Neural progenitor cell (in vitro differentiated cells): ENCODE measurements at places on chromosomes 7 and 10.
A peak's percentile ranks its signal among the peaks of the same experiment; 100 is the strongest.

GRCh38 chr7:13992596-13992964 lies 3.1 kb upstream of the ETV1 start:
- DNase-seq, result no peak

DNA sequence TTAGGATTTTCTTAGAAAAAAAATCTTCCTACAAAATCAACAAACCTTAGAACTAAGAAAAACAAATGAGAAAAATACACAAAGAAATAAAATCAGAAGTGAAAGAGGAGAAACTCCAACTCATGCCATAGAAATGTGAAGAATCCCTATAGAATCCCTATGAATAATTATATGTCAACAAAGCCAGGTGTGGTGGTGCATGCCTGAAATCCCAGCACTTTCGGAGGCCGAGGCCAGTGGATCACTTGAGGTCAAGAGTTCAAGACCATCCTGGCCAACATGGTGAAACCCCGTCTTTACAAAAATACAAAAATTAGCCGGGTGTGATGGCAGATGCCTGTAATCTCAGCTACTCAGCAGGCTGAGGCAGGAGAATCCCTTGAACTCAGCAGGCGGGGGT lies 27.1 kb downstream of the ACSM6 start:
- DNase-seq, result no peak

GRCh38 chr7:140435252-140435895 lies 31.5 kb downstream of the RAB19 start:
- DNase-seq, result no peak

DNA sequence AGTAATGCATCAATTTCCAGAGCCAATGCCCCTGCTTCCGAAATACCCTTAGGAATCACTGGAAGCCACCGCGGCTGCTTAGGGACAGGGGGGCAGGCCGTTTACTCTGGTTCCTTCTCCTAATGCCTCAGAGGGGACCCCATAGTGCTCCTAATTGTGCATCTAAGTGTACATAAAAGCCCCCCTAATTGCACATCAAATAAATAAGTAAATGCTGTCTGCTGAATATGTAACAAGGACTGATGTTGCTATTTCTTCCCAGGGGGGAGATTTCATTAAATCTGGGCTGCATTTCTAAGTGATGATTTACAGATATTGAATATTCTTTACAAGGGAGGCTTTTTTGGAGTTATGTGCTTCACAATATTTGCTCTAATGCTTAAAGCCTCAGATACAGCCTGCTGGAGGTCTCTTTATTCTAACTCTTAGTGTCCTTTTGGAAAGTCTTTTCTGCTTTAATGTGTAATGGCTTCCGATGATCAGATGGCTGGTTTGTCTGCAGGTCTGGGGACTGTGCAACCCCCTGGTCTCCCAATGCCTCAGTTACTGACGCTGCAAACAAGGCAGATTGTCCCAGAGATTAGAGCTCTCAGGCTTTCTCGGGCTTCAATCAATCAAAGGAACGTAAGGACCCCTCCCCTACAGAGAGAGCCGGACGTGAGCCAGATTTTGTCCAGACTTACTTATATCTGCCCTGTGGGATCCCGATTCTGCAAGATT lies 143.0 kb downstream of the PRPF18 start:
- peak; percentile 16 for DNase-seq

DNA sequence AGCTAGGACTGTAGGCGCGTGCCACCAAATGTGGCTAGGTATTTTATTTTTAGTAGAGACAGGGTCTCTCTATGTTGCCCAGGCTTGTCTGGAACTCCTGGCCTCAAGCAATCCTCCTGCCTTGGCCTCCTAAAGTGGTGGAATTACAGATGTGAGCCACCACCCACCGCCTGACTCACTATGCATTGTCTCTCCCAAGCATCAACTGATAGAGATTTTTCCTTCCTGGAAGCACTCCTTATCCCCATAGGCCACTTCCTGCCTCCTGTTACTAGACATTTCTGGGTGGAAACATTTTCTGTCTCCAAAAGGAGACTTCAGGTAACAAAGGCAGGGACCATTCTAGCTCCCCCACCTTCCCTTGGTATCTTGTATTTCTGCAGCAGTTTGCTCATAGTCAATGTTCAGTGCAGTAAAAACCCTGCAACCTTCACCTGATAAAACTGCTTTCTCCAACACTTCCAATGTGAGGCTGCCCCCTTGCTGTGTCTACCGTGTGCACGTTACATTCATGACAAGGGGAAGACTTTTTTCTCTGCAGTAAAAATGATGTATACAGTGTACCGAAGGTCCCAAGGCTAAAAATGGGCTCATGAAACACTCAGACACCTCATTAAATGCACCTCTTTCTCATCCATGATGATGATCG lies 84.9 kb downstream of the NHLRC2 start:
- DNase-seq, result no peak

DNA sequence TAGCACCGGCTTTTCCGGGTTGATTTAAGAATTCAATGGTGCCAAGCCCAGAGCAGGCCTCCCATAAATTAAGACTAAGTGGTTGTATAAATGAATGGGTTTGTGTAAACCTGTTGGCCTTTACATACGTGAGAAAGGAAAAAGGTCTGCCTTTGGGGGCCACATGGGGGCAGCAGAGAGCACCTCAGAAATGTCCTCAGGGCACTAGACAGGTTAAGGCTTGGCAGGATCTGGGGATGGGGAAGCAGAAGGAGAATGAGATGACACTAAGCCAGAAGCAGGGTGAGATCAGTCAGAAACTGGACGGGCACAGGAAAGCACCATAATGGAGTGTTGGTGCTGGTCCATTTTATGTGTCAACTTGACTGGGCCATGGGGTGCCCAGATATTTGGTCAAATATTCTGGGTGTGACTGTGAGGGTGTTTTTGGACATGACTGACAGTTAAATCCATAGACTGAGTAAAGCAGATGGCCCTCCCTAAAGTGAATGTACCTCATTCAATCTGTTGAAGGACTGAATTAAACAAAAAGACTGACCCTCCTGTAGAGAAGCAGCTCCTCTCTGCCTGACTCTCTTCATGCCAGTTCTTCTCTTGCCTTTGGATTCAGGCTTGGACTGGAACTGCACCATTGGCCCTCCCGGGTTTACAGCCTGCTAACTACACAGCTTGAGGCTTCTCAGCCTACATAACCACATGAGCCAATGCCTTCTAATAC lies 58.9 kb downstream of the FRMPD2 start:
- peak; percentile 72 for DNase-seq

GRCh38 chr7:127536741-127537140 lies 48.7 kb downstream of the GCC1 start:
- DNase-seq, result peak; percentile 42

- DNase-seq, result no peak
These were observed 711.2 kb upstream of the KCND2 start for GRCh38 chr7:119561751-119562150.

GRCh38 chr7:135617781-135618180 lies 44.5 kb upstream of the STMP1 start:
- no peak for DNase-seq

- DNase-seq, result no peak
These were observed 2.6 kb downstream of the PPIF start for GRCh38 chr10:79349766-79350406.

DNA sequence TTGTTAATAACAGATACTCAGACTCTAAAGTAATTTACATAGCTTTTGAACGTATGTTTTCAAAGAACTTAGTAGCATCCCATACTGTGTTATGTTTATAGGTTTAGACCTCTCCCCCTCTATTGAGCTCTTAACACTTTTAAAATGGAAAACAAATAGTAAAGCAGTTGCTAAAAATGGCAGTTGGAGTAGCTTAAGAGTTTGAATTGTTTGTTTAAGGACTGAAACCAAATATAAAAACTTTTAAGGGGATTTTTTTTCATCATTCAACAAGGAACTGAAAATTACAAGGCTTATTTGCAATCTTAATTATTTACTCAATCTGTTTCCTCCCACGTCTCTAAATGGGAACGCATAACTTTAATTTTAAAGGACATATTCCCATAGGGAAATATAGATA lies 1.6 kb upstream of the SPAG6 start:
- DNase-seq, result no peak

DNA sequence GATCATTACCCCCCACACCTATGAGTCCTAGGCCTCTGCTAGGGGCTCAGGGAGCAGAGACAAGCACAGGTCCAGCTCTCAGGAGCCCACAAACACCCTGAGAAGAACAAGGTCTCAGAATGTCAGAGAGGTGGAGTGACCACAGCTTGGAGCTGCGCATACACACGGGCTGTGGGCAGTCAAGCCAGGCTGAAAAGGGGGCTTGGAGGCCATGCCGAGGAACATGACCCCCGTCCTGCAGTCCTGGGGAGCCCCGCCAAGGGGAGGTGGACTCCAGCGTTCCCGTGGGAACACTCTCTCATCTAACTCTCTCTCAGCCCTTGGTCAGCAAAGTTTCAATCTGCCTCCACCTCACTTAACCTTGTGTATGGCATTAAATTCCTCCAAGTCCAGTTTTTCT lies 7.8 kb upstream of the MMP21 start:
- no peak for DNase-seq

GRCh38 chr7:115844857-115845256 lies 185.7 kb downstream of the TFEC start:
- DNase-seq, result no peak

- no peak for DNase-seq
These were observed 481.0 kb upstream of the KLF6 start for GRCh38 chr10:4265964-4266363.
